ENCODE measurements at places on chromosomes 6 and 20. TPM values are rescaled to one million over a fixed set of nuclear protein-coding genes. Genes with fewer than 3 reads are reported as not detected.
A peak's percentile ranks its signal among the peaks of the same experiment; 100 is the strongest.

RIPK1 gene
- total RNA-seq, result 6.2 TPM

FAM83D gene
- 0.77 TPM for total RNA-seq

DNA sequence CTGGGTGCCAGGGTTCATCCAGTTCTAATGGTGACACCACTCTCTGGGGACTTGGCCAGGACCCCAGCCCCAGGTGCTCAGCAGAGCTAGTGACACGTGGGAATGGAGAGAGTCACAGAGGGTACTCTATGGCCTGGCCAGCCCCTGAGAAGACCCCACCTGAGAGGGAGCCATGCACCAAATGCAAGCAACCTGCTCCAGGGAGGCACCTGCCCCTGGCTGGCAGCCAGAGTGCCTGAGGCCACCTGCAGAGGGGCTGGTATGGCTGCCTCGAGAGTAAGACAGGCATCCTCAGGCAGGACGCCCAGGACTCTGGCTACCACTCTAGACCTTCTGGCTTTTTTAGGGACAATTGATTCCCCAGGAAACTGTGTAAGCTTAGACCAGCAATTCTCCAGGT lies 38.6 kb upstream of the CST7 start:
- H3K4me3 ChIP-seq, result no peak overlapping the region
- H3K36me3 ChIP-seq, result no peaks in the 10 kb centered on the region
- DNase-seq, result no peak
- no peaks in the 10 kb centered on the region for H3K4me1 ChIP-seq
- no peak overlapping the region for H3K27ac ChIP-seq

BACH2 gene
- total RNA-seq, result 1.5 TPM

KHDC1L gene
- not detected for total RNA-seq

- no peak for DNase-seq
- H3K4me3 ChIP-seq, result no peak overlapping the region
- no peaks in the 10 kb centered on the region for H3K4me1 ChIP-seq
- H3K36me3 ChIP-seq, result no peaks in the 10 kb centered on the region
- no peak overlapping the region for H3K27ac ChIP-seq
Observed at GRCh38 chr6:94658929-94659328, 918.4 kb upstream of the MANEA start.

DNA sequence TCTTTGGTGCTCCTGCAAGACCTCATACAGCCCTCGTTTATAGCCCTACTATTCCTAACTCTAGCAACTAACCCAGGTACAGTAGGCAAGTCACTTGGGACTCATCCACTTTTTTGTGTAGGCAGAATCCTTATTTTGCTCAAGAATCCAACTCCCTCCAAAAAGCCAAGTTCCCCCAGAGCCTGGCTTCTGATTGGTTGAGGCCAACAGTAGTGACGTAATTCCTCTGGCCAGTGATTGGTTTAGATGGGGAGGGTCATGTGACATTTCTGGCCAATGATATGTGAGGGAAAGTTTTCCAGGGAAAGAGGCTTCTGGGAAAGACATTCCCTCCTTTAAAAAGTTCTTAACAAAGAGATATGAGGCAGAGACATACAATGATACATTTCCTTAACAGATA lies 32.1 kb downstream of the KIAA1755 start:
- H3K4me3 ChIP-seq, result no peak overlapping the region
- H3K4me1 ChIP-seq, result peaks cover 11% of the 10 kb centered on the region
- no peaks in the 10 kb centered on the region for H3K36me3 ChIP-seq
- no peak overlapping the region for H3K27ac ChIP-seq
- peaks cover 4% of the 10 kb centered on the region for H3K27me3 ChIP-seq

OPN5 gene
- total RNA-seq, result not detected

IDH3B gene
- 220 TPM for total RNA-seq

- H3K36me3 ChIP-seq, result no peaks in the 10 kb centered on the region
- no peak overlapping the region for H3K27ac ChIP-seq
- DNase-seq, result no peak
- no peak overlapping the region for H3K4me3 ChIP-seq
Observed at GRCh38 chr6:34457382-34457741, 8.5 kb upstream of the PACSIN1 start.

SASH1 gene
- total RNA-seq, result 22.5 TPM

ISM1 gene
- total RNA-seq, result 1.3 TPM

KCNK16 gene
- total RNA-seq, result not detected

GRCh38 chr6:166167801-166168615 lies at the start of gene TBXT:
Gene TBXT (minus strand): TSS chr6:166167851. CDS start chr6:166167591, 260 bp downstream.
- peak within 1 kb of the TSS; percentile 56 for H3K4me3 ChIP-seq
- H3K36me3 ChIP-seq, result no peaks in the 10 kb centered on the region
- no peak within 1 kb of the TSS for H3K27ac ChIP-seq
- peaks cover 45% of the 10 kb centered on the region for H3K4me1 ChIP-seq
- peaks cover 100% of the 10 kb centered on the region for H3K27me3 ChIP-seq

DNA sequence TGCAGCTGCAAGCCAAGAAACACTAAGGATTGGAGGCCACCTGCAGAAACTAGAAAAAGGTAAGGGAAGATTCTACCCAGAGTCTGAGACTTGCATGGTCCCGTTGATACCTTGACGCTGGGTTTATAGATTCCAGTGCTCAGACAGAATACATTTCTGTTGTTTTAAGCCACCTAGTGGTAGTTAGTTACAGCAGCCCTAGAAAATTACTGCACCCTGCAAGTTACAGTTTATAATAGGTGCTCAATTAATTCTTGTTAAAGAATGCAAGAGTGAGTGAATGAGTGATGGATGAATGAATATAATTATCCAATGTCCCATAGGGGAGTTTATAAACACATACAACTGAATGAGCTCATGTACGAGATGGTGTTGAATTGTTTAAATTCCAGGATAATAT lies 453.1 kb upstream of the SLC35B3 start:
- H3K36me3 ChIP-seq, result no peaks in the 10 kb centered on the region
- DNase-seq, result no peak
- H3K27me3 ChIP-seq, result no peaks in the 10 kb centered on the region

- no peak for DNase-seq
- peak overlapping the region; percentile 73 for H3K27ac ChIP-seq
- peak overlapping the region; percentile 84 for H3K4me3 ChIP-seq
- peaks cover 81% of the 10 kb centered on the region for H3K27me3 ChIP-seq
- H3K4me1 ChIP-seq, result peaks cover 44% of the 10 kb centered on the region
Observed at GRCh38 chr6:127515234-127515793, 3.8 kb downstream of the MTCL3 start.

AVP gene
- total RNA-seq, result 0.38 TPM

GRCh38 chr6:149921361-149921760 lies 1.6 kb downstream of the RAET1G start:
- no peaks in the 10 kb centered on the region for H3K36me3 ChIP-seq
- H3K27ac ChIP-seq, result no peak overlapping the region
- H3K4me3 ChIP-seq, result no peak overlapping the region
- peaks cover 19% of the 10 kb centered on the region for H3K27me3 ChIP-seq
- DNase-seq, result no peak

- peaks cover 48% of the 10 kb centered on the region for H3K4me1 ChIP-seq
- no peak overlapping the region for H3K4me3 ChIP-seq
- H3K27ac ChIP-seq, result peak overlapping the region; percentile 69
- no peaks in the 10 kb centered on the region for H3K36me3 ChIP-seq
- no peaks in the 10 kb centered on the region for H3K27me3 ChIP-seq
Observed at GRCh38 chr6:108902382-108902792, 54.2 kb downstream of the ARMC2 start.

- DNase-seq, result peak; percentile 89
- H3K4me1 ChIP-seq, result peaks cover 58% of the 10 kb centered on the region
- H3K27me3 ChIP-seq, result no peaks in the 10 kb centered on the region
- peaks cover 25% of the 10 kb centered on the region for H3K36me3 ChIP-seq
Observed at GRCh38 chr6:30326526-30327231, at the start of gene TRIM39. Gene TRIM39 (plus strand): TSS chr6:30326927. CDS start chr6:30329318, 2,391 bp downstream.

- no peak for DNase-seq
- H3K36me3 ChIP-seq, result no peaks in the 10 kb centered on the region
- H3K27ac ChIP-seq, result peak overlapping the region; percentile 66
- no peaks in the 10 kb centered on the region for H3K27me3 ChIP-seq
Observed at GRCh38 chr6:136752554-136752953, 39.7 kb downstream of the MAP3K5 start.

DNA sequence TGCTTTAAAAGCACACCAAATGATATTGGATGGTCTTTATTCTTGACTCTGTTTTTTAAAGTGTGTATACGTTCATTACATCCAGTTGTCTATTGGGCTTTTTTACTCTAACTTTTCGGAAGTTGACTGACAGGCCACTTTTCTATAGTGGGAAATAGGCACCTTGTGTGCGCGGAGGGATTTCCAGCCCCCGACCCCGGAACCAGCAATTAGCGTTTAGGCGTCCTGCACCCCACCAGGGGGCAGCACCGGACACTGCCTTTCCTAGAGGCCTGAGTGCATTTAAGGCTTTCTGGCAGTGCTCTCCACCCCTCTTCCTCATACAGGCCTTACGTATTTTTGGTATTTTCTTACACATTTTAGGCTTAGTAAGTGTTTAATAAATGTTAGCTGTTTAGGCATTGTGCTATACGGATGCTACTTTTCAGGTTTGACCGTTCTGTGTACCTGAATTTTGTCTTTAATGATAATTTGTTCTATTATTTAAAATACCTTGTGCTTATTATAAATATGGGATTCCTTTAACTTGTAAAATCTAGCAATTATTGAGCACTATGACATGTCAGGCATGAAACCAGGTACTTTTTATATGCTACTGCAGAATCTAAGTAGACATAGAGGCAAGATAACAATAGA lies 231.8 kb downstream of the BCKDHB start:
- peaks cover 6% of the 10 kb centered on the region for H3K4me1 ChIP-seq
- no peak overlapping the region for H3K4me3 ChIP-seq
- no peaks in the 10 kb centered on the region for H3K36me3 ChIP-seq
- no peaks in the 10 kb centered on the region for H3K27me3 ChIP-seq

DNA sequence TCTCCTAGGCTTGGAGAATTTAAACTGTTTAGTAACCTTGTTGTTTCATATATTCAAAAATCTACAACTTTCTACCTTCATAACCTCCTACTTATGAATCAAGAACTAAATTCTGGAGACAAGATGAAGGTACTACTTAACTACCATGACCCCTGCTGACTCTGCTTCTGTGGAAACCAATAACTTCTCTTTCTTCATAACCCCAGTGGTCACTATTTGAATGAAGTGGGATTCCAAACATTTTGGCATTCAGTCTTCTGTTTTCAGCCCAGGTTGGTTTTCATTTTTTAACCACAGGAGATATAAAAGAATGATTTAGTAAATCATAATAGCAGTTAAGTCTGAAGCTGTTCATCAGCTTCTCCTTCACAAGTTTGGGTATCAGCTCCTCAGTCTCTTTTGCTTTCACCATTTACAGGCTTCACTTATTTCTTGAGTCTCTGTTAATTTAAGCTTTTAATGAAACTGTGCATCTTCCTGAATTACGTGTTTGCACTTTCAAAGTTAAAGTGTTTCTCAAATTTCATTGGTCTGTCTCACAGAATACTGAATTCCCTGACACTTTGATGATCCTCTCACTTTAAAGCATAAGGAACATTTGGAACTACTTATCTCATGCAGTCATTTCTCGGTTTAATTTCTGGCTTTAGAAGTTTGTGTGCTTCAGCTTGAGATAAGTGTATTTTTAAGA lies 9.5 kb downstream of the SENP6 start:
- peaks cover 95% of the 10 kb centered on the region for H3K4me1 ChIP-seq
- H3K36me3 ChIP-seq, result no peaks in the 10 kb centered on the region
- peak overlapping the region; percentile 66 for H3K27ac ChIP-seq
- no peak for DNase-seq
- H3K4me3 ChIP-seq, result no peak overlapping the region

DNA sequence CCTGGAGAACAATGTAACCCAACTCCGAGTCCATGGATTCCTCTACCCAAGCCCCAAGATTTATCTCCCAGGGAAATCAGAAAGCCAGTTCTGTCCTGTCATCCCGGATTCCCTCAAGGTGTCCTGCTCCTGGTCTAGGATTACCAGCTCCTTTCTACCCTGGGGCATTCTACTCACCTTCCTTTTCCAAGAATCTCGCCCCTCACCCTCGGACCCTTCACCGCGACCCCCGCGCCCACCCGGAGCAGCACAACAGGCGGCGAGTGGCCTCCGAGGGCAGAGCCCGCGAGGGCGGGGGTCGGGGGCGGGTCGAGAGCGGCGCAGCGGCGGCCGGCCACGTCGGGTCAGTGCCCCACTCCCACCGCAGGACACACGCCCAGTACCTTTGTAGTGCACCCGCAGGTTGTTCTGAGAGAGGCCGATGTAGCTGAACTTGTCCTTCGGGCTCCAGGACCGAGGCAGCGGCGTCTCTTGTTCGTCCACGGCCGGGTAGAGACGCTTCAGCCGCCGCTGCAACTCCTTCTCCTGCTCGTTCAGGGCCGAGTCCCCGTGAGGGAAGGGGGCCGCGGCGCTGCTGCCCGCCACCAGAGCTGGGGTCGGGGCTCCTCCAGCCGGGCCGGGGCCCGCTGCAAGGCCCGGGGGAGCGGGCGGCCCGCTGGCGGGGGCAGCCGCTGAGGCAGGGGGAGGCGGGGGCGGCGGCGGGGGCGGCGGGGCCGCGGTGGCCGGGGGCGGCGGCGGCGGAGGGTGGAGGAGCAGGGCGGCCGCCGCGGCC lies 897 bp downstream of the RANBP9 start:
- H3K4me1 ChIP-seq, result peaks cover 53% of the 10 kb centered on the region
- H3K27ac ChIP-seq, result peak overlapping the region; percentile 92
- peak; percentile 27 for DNase-seq

GRCh38 chr6:109197061-109197460 lies 101.8 kb downstream of the CEP57L1 start:
- H3K4me3 ChIP-seq, result no peak overlapping the region
- H3K4me1 ChIP-seq, result no peaks in the 10 kb centered on the region
- DNase-seq, result no peak
- H3K36me3 ChIP-seq, result no peaks in the 10 kb centered on the region
- no peak overlapping the region for H3K27ac ChIP-seq

- H3K27ac ChIP-seq, result peak overlapping the region; percentile 94
- H3K27me3 ChIP-seq, result no peaks in the 10 kb centered on the region
- peak overlapping the region; percentile 73 for H3K4me3 ChIP-seq
- H3K4me1 ChIP-seq, result peaks cover 25% of the 10 kb centered on the region
Observed at GRCh38 chr6:53360093-53360912, 11.6 kb upstream of the ELOVL5 start.

SLC35A1 gene
- total RNA-seq, result 11.6 TPM

ANGPT4 gene
- total RNA-seq, result 0.05 TPM

GRCh38 chr6:15411766-15412165 lies 165.9 kb downstream of the JARID2 start:
- no peak overlapping the region for H3K27ac ChIP-seq
- no peak overlapping the region for H3K4me3 ChIP-seq
- H3K27me3 ChIP-seq, result no peaks in the 10 kb centered on the region
- DNase-seq, result no peak
- peaks cover 3% of the 10 kb centered on the region for H3K36me3 ChIP-seq
- H3K4me1 ChIP-seq, result peaks cover 54% of the 10 kb centered on the region

NEDD9 gene
- total RNA-seq, result 28.1 TPM

IRF4 gene
- total RNA-seq, result 0.22 TPM

RFX6 gene
- not detected for total RNA-seq

GRCh38 chr6:25369433-25370177 lies 90.4 kb downstream of the CARMIL1 start:
- DNase-seq, result no peak
- H3K27me3 ChIP-seq, result no peaks in the 10 kb centered on the region
- H3K4me1 ChIP-seq, result peaks cover 35% of the 10 kb centered on the region
- H3K36me3 ChIP-seq, result no peaks in the 10 kb centered on the region

- no peak overlapping the region for H3K4me3 ChIP-seq
- no peaks in the 10 kb centered on the region for H3K4me1 ChIP-seq
- DNase-seq, result no peak
- no peak overlapping the region for H3K27ac ChIP-seq
- no peaks in the 10 kb centered on the region for H3K27me3 ChIP-seq
Observed at GRCh38 chr6:135962731-135963130, 111.2 kb downstream of the PDE7B start.

GRCh38 chr20:34703424-34704176 lies 544 bp upstream of the TP53INP2 start:
- H3K4me1 ChIP-seq, result peaks cover 48% of the 10 kb centered on the region
- no peak for DNase-seq
- no peaks in the 10 kb centered on the region for H3K27me3 ChIP-seq
- H3K4me3 ChIP-seq, result peak overlapping the region; percentile 79
